ENCODE measurements at places on chromosomes 6 and 20. TPM values are rescaled to one million over a fixed set of nuclear protein-coding genes. Genes with fewer than 3 reads are reported as not detected.

Gene OR2H2
- polyA plus RNA-seq: not detected

DNA sequence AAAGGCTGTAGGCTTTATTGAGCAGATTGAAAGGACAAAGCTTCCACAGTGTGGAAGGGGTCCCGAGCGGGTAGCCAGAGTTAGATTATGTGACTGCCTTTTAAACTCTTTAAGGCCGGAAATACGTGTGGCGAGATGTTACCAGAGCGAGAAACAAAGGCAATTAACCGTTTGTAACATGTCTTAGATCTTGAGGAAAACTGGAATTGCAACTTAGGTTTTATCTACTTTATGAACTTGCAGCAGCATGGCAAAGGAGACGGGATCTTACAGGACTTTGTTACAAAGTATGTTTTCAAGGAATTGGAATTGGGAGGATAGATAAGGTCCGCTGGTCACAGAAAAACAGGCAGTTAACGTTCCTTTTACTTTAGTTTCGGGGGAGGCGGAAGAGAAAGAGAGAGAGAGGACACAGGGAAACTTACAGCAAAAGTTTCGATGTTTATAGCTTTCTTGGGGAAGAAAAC is 594.7 kb upstream of the ADGRB3 start:
- no peak for DNase-seq

Gene TCF21
- polyA plus RNA-seq: 0.09 TPM

GRCh38 chr6:168411793-168412192 is 29.2 kb upstream of the SMOC2 start:
- DNase-seq: no peak

Gene DDO
- polyA plus RNA-seq: 0.20 TPM

- DNase-seq: no peak
Measured at GRCh38 chr6:166691746-166692145, 64.7 kb upstream of the RPS6KA2 start.

Gene RAMACL
- 0.32 TPM for polyA plus RNA-seq

DNA sequence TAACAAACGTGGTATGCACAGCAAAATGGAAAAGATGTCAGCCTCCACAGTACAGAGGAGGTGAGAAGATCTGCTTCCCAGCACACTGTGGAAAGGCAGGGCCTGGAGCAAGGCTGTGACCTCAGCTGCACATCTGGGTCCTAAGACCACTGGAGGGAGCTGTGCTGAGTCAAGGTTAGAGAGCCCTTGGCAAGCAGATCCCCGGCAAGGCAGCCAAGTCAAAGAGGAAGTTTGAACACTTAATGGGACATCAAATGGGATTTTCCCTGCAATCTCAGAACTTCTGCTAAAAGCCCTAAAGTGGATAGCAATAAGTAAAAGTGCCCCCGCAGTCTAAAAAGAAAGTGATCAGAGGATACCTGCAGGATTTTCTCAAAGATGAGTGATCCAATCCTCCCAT is 39.5 kb downstream of the UNC5CL start:
- DNase-seq: no peak

DNA sequence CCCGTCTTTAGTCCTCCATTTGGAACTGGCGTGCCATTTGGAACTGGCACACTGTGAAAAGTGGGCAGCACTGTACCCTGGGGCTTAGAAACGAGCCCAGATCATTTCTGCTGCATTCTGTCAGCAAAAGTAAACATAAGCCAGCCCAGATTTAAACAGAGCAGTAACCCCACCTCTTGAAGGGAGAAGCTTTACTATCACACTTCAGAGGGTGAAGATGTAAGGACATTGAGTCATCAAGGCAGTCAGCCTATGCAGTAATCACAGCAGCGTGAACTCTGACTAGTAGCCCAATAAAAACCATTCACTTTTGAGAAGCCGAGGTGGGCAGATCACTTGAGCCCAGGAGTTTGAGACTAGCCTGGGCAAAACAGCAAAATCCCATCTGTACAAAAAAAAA is 216.9 kb downstream of the EYA2 start:
- DNase-seq: no peak

DNA sequence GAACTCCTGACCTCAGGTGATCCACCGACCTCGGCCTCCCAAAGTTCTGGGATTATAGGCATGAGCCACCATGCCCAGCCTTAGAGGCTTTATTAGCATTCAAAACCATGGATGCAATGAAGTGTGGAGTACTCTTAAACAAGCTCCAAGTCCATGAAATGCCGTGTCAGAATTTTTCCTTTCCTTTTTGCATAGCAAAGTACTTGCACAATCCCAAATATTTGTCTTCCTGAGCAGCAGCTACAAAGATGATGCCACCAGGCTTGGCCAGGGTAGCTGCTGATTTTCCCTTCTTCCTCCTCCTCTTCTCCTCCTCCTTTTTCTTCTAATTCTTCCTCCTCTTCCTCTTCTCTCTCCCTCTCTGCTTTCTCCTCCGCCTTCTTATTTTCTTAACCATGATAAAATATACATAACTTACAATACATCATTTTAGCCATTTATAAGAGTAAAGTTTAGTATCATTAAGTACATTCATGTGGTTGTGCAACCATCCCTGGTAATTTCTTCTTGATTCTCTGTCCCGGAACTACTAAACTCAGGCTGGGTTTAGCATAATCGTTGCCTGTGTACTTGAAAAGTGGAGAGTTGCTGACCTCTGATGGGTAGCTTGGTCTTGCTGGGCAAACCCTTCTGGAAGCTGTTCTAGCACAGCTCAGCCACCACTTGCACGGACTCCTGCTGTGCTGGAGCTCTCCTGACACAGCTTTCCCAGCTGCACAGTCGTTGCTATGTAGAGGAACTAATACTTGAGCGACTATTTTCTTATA is 20.3 kb downstream of the MUCL3 start:
- DNase-seq: no peak

- no peak for DNase-seq
Measured at GRCh38 chr6:38988736-38989449, 59.7 kb upstream of the GLP1R start.

- DNase-seq: no peak
Measured at GRCh38 chr6:30896541-30896940, 11.5 kb upstream of the GTF2H4 start.

Gene TGM3
- polyA plus RNA-seq: not detected

DNA sequence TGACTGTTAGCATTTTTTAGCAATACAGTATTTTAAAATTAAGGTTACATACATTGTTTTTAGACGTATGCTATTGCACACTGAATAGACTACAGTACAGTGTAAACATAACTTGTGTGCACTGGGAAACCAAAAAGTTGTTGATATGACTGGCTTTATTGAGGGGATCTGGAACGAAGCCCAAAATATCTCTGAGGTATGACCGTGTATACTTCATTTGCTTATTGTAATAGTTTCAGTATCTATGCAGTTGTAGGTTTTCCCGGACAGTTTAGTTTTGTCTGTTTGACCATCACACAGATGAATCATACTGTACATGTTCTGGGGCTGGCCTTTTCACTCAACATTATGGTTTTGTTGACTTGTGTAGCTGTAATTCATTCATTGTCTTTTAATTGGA is 6.9 kb upstream of the ZBTB12 start:
- DNase-seq: no peak

- DNase-seq: no peak
Measured at GRCh38 chr6:55621244-55621643, 42.3 kb upstream of the HMGCLL1 start.

Gene MYB
- 0.11 TPM for polyA plus RNA-seq
